ENCODE measurements at places on chromosomes 16 and 17. TPM values are rescaled to one million over a fixed set of nuclear protein-coding genes. Genes with fewer than 3 reads are reported as not detected.

DNA sequence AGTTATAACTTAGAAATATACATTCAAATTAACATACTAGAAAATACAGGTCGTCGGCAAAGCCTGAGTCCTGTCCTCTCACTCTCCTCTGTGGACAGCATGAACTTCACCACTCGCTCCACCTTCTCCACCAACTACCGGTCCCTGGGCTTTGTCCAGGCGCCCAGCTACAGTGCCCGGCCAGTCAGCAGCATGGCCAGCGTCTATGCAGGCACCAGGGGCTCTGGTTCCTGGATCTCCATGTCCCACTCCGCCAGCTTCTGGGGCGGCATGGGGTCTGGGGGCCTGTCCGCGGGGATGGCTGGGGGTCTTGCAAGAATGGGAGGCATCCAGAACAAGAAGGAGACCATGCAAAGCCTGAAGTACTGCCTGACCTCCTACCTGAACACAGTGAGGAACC is 319.4 kb downstream of the ZFHX3 start:
- DNase-seq = no peak

DNA sequence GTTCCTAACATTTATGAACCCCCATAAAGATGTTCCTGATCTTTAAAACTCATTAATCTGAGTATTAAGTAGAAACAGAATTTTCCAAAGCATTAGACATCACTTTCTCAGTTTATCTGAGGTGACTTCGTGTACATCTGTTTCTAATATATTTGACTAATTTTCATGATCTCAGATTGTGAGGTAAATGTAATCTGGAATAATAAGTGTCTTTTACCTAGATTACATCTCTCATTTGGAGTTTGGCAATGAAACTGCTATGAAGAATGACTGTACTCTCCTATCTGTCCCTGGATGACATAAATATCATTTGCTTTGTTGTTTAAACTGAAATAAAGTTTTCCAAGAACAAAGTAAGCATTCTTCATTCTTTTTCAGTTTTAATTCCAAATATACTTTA is 55.3 kb downstream of the GDPD1 start:
- DNase-seq = no peak

DNA sequence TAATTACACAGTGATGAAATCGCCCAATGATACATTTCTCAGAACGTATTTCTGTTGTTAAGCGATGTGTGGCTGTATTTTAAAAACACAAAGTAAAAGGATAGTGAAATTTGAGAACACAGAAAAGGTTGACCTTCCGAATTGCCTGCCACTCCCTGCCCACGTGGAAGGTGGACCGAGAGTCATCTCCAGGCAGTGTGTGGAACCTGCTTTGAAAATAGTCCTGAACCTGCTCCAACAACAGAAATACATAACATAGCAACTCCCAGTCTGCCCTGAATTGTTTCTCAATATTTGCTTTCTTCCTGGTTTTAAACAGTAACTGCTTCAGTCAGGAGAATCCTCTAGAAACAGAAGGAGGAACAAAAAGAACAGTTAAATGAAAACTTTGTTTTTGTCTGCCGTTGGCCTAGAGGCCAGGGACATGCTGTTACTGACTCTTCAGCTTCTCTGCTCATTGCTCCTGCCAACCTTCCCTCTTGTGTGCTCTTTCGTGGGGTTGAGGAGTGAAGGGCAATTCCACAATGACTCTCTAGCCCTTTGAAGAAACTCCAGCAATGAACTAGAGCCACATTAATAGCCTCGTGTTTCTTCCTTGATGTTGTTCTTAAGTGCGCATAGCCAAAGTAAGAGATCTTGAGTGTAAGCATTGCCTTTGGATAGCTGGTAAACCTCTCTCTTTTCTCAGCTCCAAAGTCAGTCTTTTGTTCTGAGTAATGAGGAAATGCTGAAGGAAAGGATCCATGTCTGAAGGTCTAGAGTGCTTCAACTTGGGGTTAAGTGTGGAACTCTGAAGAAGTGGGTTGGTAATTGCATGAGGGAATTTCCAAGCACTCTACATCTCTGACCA is 452.5 kb upstream of the CCL2 start:
- DNase-seq = no peak

GRCh38 chr16:82660075-82660645 is 33.4 kb downstream of the CDH13 start:
- DNase-seq = no peak

DNA sequence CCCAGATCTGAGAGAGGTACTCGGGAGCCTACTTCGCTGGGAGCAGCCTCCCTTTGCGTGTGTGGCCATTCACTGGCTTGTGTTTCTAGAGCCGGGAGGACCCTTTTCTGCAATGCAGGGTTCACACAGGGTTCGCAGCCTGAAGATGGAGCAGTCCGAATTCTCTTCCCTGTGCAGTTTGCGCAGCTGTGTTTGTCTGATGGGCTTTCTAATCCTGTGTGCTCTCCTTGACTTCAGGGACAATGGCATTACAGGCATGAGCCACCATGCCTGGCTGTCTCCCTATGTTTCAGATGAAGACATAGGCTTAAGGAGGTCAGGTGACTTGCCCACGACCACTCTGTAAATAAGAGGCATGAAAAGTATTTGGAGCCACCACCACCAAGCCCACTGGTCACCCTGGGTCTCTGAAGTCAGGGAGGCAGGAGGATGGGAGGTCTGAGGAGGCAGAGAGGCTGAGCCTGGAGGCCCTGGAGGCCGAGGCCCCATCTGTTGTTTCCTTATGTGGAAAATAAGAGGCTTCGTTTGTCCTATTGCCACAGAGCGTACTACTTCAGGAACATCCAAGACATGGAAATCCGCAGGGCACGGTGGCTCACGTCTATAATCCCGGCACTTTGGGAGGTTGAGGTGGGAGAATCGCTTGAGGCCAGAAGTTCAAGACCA is 5.0 kb upstream of the STH start:
- DNase-seq = no peak

DNA sequence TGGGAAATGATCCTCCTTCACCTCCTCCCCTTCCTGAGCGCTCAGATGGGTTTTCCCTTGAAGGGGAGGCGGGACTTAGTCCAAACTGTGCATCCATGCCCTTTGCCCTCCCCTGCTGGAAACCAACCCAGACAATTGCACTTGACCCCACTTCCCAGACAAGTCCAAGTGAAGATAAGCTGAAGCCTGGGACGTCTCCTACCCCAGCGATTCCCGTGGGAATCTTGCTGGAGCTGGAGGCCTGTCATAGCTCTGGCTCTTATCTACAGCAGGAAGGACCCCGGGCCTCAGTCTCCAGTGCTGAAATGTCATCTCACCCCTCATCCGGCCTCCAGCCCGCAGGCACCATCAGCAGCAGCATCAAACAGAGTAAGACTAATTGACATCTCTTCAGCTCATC is 6.5 kb upstream of the NGFR start:
- no peak for DNase-seq

- no peak for DNase-seq
Measured at GRCh38 chr17:70872103-70872502, 702.8 kb downstream of the KCNJ2 start.

GRCh38 chr17:11565591-11565990 is 32.7 kb upstream of the DNAH9 start:
- no peak for DNase-seq

DNA sequence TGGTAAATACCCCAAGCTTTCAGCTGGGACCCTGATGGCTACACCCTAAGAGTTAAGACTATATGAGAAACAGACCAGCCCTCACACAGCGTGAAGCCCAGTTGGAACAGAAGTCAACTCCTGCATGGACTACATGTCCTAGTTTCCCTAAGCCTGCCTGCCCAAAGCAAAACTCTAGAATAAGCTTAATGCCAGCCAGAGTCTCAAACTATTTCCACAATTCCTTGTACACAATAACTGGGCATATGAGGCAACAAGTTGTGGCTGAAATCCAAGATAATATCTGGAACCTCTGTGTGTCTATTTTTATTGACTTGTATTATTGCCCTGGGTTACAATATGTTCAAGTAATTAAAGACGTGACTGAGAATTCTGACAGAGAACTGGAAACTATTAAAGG is 19.4 kb downstream of the MYH10 start:
- no peak for DNase-seq

DNA sequence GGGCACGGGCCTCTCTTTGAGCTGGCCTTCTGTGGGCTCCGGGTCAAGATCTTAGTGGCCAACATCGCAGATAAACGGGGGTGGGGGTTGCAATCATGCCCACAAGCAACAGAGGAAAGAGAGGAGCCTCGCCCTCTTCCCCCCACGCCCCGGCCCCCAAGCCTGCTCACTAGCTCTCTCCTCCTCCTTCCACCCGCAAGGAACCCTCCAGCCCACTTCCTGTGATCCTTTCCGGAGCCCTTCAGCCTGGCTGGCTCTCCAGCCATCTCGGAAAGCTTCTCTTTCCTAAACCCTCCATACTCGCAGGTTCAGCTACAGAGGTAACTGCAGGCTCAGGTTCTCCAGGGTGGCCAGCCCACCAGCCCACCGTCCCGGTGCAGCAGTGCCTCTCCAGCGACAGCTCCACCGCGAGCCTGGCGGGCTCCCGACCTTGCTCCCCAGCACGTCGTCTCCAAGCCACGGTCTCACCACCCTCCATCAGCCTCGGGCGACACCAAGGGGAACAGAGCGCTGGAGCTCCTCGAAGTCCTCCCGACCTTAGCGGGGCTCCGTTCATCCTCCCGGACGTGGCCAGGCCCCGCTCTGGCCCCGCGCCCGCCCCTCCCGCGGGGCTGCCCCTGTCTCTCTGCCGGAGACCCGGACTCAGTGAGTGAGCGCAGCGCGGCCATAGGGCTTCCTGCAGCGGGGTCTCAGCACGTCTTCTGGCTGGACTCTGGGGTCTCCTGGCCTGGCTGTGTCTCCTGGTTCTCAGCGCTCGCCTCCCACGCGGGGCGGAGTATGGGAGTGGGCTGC is 12.9 kb upstream of the ODF4 start:
- peak; percentile 37 for DNase-seq

- DNase-seq = no peak
Measured at GRCh38 chr17:16243385-16243784, 26.4 kb downstream of the PIGL start.

GRCh38 chr16:72022127-72022526 is 13.6 kb downstream of the DHODH start:
- no peak for DNase-seq

The HIC1 gene
- total RNA-seq = 75.1 TPM

The MLKL gene
- 9.6 TPM for total RNA-seq

The PIRT gene
- total RNA-seq = not detected

The CACNG5 gene
- total RNA-seq = not detected

All from dermis microvascular lymphatic vessel endothelial cell (primary cell).